DMS 273 treated with DMSO at 0.1 percent for 48 hours (cell line): ENCODE measurements at places on chromosomes 3 and 15.

DNA sequence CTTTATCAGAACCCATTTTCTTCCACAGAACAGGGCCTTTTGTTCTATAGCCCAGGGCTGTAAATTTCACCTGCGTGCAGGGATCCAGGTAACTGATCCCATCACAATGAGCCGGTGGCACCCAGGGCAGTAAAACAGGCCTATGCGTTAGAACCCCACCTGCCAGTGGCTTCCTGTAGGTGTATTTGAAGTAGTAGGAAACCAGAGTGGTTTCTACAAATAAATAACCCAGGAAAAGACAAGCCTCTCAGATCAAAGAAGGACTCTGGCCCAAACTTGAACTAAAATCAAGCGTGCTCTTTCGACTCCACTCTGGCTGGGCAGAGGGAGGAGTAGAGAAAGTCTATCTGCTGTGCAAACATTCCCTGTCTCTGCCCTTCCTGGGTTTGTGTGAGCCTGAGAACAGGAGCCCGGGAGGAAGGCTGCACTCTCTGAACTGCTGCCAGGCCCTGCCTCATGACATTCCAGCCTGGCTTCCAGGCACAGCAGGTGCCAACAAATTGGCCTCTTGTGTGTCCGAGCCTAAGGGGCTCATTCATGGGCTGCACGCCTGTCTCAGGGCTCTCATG, 77.7 kb downstream of the CEMIP start:
- DNase-seq: no peak

- no peak for DNase-seq
Observed at GRCh38 chr3:126034481-126035361, 49.2 kb downstream of the SLC41A3 start.

DNA sequence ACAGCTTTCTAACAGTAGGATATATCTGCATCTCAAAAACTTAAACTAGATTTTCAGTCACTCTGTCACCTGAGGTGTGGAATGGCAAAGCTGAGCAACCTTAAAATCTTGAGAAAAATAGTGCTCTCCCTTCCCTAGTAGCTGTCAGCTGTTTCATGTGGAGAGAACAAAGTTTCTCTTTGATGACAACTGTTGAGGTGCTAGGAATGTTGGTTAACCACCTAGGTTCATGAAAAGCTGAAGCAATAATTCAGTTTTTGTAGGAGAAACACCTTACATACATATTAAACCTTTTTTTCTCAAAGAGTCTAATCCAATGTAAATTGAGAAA, 40.8 kb downstream of the TCF12 start:
- DNase-seq: no peak

DNA sequence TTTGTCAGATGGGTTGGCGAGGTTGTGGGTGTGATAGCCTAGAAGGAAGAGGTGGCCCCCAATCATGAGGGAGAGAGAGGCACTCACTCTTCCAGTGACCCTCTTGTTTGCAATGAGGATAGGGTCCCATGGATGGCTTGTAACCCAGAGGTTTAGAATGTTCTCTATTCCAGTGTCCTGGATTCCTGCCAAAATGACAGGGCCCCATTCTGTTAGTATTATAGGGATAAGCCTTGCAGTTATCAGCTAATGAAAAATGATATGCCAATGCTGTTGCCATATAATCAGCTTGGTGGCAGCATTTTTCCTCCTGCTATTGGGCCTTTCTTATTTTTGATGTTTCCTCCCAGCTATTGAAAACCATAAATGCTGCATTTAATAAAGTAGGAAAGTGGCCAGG, 23.3 kb upstream of the SENP7 start:
- no peak for DNase-seq

DNA sequence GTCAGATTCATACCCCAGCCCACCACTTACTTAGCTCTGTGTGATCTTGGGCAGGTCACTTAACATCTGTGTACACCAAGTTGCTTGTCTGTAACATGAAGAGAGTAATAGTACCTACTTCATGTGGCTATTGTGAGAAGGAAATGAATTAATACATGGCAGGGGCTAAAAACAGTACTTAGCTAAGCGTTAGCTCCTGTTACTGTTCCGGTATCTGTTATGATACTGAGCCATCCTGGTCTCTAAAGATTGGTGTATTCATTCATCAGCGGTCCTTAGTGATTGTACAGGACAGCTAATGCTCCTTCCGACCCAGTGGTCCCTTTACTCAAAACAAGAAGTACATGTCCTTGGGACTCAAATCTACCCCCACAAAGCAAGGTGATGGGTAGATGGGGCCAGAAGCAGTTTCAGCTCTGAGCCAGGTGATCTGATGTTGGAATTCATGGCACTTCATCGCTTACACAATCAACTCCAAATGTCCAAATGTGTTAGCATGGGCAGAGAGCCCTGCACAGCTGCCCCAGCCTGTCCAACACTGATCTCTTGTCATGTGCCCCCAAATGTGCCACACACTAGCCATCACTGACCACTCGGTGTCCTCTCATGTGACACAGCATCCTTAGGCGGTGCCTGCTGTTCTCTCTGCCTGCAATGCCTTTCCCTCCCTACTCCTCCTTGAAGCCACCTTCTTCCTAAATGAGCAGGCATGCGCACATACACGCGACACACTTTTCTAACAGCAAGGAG, 84.1 kb downstream of the RARB start:
- no peak for DNase-seq

GRCh38 chr3:123353227-123353849, 95.6 kb downstream of the ADCY5 start:
- no peak for DNase-seq

DNA sequence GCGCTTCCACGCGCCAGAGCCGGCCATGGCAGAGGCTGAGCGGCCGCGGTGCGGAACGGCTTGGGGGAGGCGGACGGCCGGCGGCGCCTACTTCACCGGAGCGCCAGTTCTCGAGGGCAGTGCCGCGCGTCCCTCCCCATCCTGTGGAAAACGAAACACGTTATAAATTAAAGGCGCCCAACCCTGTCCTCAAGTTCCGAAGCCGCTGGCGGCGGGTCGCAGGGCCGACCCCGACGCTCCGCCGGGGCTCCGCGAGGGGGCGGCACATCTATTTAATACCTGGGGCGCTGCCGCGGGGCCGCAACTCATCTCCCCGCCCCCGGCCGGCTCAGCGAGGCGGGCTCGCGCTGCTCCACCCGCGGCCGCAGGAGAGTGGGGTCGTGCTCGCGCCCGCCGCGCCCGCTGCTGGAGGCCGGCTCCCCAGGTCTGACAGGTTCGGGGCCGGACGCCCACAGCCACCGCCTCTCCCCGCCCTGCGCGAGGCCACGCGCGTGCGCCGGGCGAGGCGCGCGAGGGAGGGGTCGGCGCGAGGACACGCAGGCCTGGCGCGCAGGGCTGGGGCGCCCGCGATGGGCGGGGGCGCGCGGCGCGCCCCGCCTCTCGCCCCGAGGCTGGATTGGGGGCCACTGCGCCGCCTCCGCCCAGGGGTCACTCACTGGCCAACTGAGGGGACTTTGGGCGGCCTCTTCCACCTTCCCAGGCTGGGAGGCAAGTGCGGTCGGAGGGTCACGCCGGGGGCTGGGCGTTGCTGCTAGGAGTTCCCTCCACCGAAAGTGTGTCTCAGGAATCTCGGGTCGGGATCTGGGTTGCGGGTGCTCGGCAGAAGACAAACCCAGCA, at the start of gene SLC30A4:
TSS of gene SLC30A4 (minus strand) at position 428 of the 838 bp plus-strand sequence. CDS start at position 27, 401 bp downstream.
- no peak for DNase-seq

DNA sequence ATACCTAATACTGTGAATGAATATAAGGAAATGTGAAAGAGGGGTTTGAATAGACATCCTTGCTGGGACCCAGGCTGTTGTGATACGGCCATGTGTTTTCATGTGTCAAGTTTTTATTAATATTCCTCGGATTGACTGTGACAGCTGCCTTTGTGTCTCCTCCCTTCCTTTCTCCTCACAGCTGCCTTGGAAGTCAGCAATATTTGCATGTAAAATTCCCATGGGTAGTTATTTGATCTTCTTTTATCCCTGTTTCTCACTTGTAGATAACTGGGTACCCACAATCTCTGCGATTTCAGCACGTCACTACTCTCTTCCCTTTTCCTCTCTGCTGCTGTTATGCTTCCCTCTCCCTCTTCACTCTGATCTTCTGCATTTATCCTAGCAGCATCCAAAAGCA, 9.4 kb downstream of the GPR156 start:
- DNase-seq: peak; percentile 35

DNA sequence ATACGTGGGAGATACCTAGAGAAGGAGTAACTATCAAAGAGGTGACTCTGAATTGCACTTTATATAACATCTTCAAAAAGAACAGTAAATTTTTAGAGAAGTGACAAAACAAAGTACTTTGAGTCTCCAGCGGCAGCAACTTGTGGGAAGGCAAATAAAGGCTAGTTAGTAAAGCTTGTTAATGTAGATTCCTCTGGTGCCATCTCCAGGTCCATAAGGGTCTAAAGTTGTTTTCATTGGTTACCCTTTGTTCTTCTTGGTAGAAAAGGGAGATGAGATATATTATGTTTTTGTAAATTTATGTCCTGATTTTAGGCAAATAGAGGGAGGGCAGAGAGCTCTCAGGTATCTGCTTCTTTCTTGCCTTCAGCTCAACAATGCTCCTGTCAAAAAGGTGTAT, 161.6 kb downstream of the MYRIP start:
- no peak for DNase-seq

GRCh38 chr15:82663186-82663600, 16.0 kb upstream of the CPEB1 start:
- DNase-seq: no peak

- DNase-seq: peak; percentile 69
Observed at GRCh38 chr15:64702816-64703631, 72.4 kb downstream of the RBPMS2 start.

GRCh38 chr15:32834156-32834555, 116.4 kb downstream of the GREM1 start:
- DNase-seq: no peak

GRCh38 chr3:193594946-193595689, 2.1 kb downstream of the OPA1 start:
- no peak for DNase-seq

GRCh38 chr3:139941580-139941979, 6.6 kb downstream of the CLSTN2 start:
- no peak for DNase-seq

DNA sequence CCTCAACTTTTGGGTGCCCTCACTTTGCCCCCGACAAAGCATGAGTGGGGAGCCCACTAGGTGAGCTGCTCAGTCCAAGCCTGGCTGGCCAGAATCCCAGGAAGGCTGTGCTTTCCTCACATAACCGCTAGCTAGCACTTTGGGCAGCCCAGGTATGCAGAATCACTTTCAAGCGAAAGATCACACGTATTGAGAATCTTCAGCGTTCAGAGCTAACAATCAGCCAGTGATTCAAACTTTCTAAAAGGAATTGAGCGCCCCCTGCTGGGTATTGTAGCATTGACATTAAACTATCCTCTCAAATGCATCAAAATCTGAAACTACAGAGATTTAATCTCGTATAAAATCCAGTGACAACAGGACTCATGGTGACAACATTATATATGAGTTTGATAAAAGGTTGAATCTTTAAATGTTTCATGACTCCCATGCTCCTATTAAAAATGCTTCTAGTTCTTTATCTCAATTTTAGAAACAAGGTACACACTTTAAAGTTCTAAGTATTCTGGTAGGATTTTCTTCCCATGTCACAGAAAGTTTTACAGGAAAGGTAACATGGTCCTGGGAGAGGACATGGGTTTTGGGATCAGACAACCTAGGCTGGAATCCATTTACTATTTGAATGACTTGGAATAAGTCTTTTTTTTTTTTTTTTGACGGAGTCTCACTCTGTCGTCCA, 11.8 kb downstream of the ANAPC13 start:
- peak; percentile 40 for DNase-seq

- no peak for DNase-seq
Observed at GRCh38 chr15:71400294-71400693, 285.0 kb downstream of the THSD4 start.

GRCh38 chr15:49382394-49382793, 40.6 kb upstream of the FGF7 start:
- DNase-seq: no peak

DNA sequence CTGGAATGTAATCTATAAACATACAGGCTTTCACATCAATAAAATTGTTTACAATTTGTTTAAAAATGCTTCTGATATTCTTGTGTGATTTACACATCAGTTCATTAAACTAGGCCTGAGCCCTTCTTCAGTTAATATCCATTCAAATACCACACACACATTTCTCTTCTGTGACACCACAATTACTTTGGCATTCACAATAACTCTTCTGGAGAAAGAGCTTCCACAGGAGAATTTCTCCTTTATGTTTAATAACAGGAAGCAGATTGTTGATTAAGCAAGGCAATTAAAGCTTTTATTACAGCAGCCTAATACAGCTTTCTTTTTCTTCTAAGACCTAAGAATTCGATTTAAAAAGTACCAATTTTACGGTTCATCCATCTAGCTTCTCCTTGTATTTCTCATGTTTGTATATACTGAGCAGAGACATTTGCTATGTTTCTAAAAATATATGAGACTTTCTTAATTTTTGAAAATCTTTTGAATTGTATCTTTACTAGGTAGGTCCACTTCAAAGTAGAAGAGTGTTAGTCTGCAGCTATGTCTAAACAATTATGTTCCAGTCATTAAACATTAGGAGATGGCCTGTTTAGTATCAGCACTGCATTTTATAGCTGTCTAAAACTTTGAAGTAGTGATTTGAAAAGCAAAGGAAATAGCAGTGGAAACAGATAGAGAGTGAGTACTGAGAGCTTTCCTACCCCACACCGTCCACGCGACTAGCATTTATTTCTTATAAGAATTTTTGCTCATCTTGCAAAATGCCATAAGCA, 511.1 kb upstream of the UBE2E2 start:
- no peak for DNase-seq

- DNase-seq: no peak
Observed at GRCh38 chr3:144052275-144052674, 80.7 kb downstream of the DIPK2A start.

- DNase-seq: no peak
Observed at GRCh38 chr15:30882849-30883433, 20.8 kb upstream of the FAN1 start.

- no peak for DNase-seq
Observed at GRCh38 chr15:88782465-88782864, 20.8 kb upstream of the ACAN start.

- no peak for DNase-seq
Observed at GRCh38 chr15:90716317-90716975, 700 bp upstream of the BLM start.

DNA sequence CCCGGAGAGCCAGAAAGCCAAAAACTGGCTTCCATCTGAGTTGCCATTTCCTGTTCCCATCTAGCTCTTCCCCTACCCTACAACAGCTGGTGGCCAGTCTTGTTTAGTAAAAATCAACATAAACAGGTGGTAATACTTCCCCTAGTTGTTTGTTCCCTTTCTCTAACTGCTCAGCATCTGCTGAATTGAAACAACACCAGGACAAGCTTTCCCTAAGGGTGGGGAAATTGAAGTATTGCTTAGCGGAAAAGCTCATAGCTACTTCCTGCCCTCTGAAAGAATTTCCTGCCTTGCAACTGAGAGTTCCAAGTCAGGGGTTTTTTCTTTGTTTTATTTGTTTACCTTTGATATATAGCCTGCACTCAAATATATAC, 66.8 kb downstream of the HMG20A start:
- peak; percentile 22 for DNase-seq

GRCh38 chr3:47613722-47614121, 35.1 kb upstream of the CSPG5 start:
- DNase-seq: no peak
